CD8-positive, alpha-beta memory T cell (primary cell): ENCODE measurements at places on chromosomes 7 and 10. TPM values are rescaled to one million over a fixed set of nuclear protein-coding genes. Genes with fewer than 3 reads are reported as not detected.

Gene CYP3A4
- total RNA-seq: not detected

Gene RET
- total RNA-seq: 0.24 TPM

Gene TUBB8
- total RNA-seq: not detected

Gene ING3
- 30.7 TPM for total RNA-seq

- DNase-seq: no peak
- no peaks in the 10 kb centered on the region for H3K27me3 ChIP-seq
These were observed 162.3 kb upstream of the KLF14 start for GRCh38 chr7:130896051-130896881.

DNA sequence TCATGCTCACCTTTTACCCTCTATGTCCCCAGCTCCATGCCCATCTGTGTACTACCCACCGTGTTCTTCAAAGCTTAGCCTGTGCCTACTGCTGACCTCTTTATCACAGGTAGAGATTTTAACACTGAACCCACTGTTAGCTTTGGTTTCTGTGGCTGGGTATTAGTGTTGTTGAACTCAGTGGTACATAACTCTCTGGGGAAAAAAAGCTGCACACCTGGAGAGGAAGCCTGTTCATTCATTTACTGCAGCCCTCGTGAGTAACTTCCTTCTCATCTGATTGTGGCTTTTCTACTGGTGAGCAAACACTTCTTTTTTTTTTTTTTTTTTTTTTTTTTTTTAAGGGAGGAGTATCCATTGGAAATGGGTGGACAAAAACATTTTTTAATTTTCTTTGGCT, 326.3 kb downstream of the CCSER2 start:
- H3K4me3 ChIP-seq: no peak overlapping the region
- no peak overlapping the region for H3K27ac ChIP-seq
- no peak for DNase-seq
- H3K4me1 ChIP-seq: no peaks in the 10 kb centered on the region
- no peaks in the 10 kb centered on the region for H3K27me3 ChIP-seq
- H3K36me3 ChIP-seq: no peaks in the 10 kb centered on the region

- DNase-seq: no peak
- H3K4me3 ChIP-seq: no peak overlapping the region
- H3K27ac ChIP-seq: no peak overlapping the region
These were observed 6.5 kb downstream of the ZSWIM8 start for GRCh38 chr10:73791871-73792400.

Gene ZNF33B
- 14.2 TPM for total RNA-seq
